ENCODE measurements at places on chromosomes 5 and 9.
A peak's percentile ranks its signal among the peaks of the same experiment; 100 is the strongest.

GRCh38 chr9:28319981-28320380 lies 746.7 kb upstream of the C9orf72 start:
- no peak for DNase-seq

- DNase-seq = no peak
Observed at GRCh38 chr9:8268881-8269280, 469.3 kb upstream of the DMAC1 start.

DNA sequence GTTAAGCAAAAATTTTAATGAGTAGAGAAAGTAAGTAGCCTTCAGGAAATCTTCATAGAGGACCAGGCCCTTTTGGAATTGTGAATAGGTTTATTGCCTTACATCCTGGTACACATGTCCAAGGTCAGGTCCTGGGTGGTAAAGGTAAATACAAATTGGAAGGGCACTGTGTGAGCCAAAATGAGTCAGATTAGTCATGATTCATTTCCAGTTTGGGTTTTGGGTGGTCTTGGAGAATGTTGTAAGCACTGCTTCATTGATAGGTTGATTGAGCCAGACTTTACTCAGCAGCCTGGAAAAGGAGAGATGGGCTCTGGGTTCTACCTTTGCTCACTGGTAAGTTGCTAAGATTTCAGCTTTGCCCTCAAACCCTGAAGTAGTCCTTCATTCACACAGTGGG lies 82.5 kb upstream of the ZNF169 start:
- DNase-seq = no peak

GRCh38 chr9:97809666-97810344 lies 43.2 kb upstream of the FOXE1 start:
- DNase-seq = no peak

DNA sequence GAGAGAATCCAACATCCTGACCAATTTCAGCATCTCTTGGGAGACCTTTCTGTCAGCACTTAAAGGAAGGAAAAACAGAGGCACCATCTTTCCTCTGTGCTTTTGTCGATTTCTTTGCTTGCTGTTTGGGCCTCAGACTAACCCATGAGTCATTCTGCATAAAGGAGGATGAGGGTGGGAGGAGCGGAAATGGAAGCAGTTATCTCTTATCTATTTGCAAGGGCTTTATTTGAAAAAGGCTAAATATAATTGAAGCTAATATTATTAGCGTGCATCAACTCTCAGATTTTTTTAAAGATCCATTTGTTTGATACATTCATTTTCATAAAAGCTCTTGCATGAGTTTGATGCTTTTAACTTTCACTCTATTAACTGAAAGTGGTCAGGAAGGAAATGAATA lies 72.9 kb downstream of the ZNF622 start:
- no peak for DNase-seq

DNA sequence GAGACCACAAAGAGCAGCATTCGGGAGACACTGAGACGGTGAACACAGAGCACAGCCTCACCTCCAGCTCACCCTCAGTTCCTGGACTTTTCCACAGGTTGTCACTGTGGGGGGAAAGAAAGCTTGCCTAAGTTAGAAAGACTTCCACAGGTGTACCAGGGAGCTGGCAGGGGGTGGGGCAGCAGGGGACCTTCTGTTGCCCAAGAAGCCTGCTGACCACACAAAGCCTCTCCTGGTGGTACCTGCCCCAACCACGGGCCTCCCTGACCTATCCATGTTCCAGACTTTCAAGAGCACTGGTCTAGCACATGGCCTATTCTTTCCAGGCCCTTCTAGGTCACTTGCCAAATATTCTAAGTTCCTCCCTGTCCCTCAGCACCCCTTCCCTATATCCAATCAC lies 550.8 kb downstream of the BNC2 start:
- no peak for DNase-seq

GRCh38 chr9:82106536-82106935 lies 118.0 kb downstream of the SPATA31D1 start:
- DNase-seq = no peak

GRCh38 chr5:40734986-40735385 lies 20.8 kb downstream of the TTC33 start:
- no peak for DNase-seq

- no peak for DNase-seq
Observed at GRCh38 chr5:123429221-123429954, 6.2 kb upstream of the CEP120 start.

- no peak for DNase-seq
Observed at GRCh38 chr9:34456151-34456550, 2.2 kb downstream of the FAM219A start.

GRCh38 chr9:130461218-130461630 lies 16.5 kb downstream of the ASS1 start:
- peak; percentile 66 for DNase-seq

DNA sequence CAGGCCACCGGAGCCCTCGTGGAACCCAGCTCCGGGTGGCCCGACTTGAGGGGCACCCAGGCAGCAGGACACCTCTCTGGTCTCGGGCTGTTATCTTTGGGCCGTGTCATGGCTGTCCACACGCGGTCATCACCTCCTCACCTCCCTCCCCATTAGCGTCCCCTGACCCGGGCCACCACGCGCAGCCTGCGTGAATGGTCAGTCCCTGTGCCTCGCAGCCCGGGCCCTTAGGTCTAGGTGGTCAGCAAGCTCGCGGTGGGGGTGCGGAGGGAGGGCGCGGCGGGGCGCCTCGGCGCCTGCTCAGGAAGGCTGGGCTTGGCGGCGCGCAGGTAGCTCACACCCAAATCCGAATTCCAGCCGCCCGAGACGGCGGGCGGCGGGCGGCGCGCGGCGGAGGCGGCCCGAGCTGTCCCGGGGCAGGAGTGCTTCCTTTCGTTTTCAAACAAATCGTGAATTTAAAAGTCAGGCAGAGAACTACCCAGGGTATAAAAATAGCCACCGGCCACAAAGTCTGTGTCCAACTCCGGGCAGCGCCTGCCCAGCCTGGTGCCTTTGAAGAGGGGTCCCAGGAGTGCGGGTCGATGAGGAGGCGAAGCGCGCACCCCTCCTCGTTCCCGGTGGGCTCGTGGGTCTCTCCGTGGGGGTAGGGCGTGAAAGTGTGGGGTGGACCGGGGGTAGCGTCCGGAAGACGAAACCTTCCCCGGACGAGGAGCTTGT lies 1.0 kb upstream of the RXRA start:
- peak; percentile 11 for DNase-seq

DNA sequence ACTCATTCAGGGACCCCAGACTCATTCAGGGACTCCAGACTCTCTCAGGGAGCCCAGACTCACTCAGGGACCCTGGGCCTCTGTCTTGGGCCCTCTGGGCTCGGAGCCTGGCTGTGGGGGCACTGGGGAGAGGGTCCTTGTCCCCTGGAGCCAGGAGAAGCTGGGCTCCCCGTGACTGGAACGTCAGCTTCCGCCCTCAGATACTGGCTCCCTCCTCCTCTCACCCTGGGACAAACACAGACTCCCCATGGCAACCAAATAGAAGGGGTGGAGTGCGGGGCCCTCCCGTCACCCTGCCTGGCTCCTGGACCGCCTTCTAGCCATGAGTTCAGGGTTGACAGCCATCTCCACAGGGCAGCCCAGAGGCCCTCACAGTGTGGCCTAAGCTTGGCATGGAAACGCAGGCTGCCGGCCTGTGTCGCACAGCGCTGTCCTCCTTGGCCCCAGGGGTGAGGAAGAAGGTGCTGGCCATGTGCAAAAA lies 27.6 kb downstream of the ZDHHC11B start:
- DNase-seq = no peak

GRCh38 chr9:6779417-6780241 lies 21.9 kb downstream of the KDM4C start:
- no peak for DNase-seq

DNA sequence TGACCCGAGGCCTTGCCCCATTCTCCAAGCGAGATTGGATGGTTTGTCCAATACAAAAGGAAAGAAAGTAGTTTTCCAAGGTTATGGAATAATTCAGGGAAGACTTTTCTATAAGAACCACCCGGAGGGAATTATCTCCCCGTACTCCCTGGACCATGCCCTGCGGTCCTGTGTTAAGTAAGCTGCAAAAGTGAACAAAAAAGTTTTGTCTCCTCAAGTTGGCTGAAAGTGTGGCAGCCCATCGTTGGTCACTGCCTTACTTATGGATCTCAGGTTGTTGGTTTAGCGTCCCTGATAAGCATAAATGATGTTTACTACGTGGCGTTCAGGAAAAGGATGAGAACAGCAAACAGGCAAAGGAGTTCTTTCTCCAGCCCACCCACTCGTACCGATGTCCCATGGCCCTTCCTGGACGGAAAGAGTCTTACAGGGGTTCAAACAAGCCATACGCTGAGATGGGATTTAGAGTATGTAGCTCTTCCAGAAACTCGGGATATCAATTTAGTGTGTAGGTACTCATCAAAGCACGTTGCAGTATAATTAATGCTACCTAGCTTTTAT lies 413 bp upstream of the AUH start:
- no peak for DNase-seq

DNA sequence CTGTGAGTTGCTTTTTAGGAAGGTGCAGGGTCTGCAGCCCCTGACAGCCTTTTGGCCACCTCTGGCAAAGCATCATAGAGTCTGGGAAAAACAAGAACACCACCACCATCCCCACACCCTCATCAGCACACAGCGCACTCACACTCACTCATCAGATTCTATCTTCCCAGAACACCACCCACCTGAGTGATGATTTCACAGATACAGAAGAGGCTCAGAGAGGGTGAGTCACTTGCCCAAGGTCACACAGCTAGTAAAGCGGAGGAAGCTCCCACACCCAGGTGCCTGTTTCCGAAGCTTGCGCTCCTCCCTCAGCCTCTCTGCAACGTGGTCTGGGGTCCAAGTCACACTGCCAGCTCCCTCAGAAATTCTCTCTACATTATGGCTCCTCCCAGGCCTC lies 41.8 kb upstream of the HRH2 start:
- DNase-seq = no peak
